AG10803 (cell line): ENCODE measurements at places on chromosomes 16 and 17.

DNA sequence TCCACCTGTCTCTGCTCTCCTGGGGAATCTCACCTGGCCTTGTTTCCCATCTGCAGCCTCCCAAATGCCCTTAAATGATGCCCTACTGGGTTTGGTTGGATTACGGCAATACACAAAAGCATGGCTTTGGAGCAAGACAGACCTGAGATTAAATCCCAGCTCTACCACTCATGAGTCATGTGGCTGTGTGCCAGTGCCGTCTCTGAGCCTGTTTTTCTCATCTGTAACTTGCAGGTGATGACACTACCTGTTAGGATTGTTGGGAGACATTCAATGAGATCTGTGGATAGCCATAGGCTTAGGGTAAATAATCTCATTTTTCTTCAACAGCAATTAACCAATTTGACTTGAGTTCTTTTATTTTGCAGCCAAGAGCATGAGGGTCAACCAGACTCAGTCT lies 240.3 kb downstream of the MAF start:
- DNase-seq: no peak

DNA sequence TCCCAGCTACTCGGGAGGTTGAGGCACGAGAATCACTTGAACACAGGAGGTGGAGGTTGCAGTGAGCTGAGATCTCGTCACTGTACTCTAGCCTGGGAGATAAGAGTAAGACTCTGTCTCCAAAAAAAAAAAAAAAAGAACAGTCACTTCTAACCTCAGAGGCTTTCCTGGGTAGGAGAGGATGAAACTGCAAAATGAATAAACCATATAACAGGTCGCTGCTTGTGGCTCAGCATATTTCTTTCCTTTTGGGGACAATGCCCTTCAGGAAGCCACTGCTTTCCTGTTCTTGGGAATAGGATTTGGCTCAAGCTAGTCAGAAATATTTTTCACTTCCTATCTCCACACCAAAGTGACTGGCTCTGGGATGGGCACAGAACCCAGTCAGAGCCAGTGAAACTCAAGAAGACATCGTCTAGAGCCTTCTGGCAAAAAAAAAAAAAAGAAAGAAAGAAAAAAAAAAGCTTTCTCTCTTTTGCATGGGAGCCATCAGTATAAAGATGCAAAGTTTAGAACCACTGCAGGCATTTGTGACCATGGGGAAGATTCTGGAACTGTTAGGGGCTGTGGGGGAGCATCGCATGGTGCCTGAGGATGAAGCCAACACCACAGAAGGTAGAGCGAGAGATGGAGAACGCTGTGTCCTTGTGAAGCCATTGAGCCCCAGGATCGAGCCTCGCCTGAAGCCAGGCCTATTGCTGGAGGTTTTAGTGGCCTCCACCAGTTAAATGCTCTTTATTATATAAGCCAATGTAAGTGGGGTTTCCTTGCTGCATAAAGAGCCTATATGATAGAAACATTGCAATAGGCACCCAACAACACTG lies 71.8 kb upstream of the MRTFB start:
- DNase-seq: no peak

- DNase-seq: no peak
Observed at GRCh38 chr17:17934806-17935205, 37.4 kb downstream of the TOM1L2 start.

DNA sequence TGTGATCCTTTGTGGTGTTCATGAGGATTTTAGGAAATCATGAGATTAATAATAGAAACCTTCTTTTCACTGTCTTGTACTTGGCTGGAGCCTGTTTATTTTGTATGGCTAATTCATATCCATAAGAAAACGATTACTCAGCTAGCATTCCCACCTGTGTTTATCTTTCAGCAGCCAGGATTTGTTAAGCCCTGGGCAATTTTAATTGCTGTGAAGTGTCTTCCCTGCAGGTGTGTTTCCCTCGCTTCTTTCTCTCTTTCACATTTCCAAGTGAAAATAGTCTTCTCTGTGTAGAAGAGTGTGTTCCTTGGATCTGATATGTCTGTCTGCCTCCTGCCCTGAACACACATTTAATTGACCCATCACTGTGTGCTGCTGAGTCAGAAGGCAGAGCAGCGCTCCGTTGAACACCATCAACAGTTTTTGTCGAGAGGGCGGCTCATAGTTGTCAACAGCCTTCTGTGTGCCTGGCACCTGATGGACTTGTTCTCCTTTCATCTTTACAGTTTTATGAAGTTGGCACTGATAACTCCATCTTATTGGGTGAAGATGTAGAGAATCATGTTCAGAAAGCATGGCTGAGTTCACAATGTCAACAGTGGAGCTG lies 83.2 kb downstream of the SPECC1 start:
- no peak for DNase-seq

GRCh38 chr16:68356249-68356918 lies 45.6 kb downstream of the PRMT7 start:
- no peak for DNase-seq

GRCh38 chr17:75919611-75920010 lies 14.9 kb upstream of the MRPL38 start:
- no peak for DNase-seq

- no peak for DNase-seq
Observed at GRCh38 chr17:80449194-80449929, 27.0 kb downstream of the NPTX1 start.

DNA sequence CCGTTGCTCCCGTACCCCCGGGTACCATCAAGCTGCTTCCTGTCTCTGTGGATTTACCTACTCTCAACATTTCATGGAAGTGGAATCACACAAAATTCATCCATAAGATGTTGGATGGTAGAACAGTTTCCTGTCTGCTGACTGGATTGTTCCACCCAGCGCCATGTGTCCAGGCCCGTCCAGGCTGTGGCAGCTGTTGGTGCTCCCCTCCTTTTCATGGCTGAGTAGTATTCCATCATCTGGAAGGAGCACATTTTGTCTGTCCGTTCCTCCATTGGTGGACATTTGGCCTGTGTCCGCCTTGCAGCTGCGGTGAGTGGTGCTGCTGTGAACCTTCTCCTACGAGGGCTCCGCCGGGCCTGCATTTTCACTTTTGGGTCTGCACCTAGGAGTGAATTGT lies 18.4 kb downstream of the TSC2 start:
- no peak for DNase-seq

DNA sequence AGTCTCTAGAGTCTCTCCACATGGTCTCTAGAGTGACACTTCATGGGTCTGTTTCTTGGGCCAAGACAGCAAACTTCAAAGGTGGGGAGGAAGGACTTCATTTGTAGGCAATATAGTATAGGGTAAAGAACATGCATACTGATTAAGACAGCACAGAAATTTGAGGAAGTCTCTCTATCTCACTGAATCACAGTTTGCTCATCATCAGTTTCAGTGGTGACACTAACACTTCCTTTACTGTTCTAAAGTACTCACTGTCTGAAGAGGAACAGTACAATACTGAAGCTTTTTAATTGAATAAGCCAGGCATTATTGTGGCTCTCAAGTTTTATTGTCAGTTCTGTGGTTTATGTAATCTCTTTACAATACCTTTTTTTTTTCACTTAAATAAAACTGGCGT lies 656.4 kb upstream of the CDH8 start:
- no peak for DNase-seq

GRCh38 chr16:11901091-11901490 lies 14.7 kb downstream of the GSPT1 start:
- peak; percentile 24 for DNase-seq

DNA sequence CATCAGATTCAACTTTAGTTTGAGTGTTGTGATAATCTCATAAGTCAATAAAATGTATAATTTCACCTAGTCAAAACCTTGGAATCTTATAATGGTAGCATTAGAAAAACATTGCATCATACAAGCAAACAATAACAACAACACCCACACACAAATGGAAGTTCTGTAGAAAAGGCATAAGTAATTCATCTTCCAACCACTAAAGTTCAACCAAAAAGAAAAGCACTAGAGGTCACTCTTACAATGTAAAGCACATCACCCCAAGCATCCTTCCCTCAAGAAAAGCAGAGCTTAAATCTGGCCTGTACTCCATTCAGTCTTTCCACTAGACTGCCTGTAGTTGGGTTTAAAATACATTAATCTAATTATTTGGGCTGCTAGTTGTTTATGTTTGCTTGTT lies 1.8 kb downstream of the CNTNAP4 start:
- no peak for DNase-seq

- DNase-seq: peak; percentile 82
Observed at GRCh38 chr16:84839956-84840355, 20.2 kb downstream of the CRISPLD2 start.

DNA sequence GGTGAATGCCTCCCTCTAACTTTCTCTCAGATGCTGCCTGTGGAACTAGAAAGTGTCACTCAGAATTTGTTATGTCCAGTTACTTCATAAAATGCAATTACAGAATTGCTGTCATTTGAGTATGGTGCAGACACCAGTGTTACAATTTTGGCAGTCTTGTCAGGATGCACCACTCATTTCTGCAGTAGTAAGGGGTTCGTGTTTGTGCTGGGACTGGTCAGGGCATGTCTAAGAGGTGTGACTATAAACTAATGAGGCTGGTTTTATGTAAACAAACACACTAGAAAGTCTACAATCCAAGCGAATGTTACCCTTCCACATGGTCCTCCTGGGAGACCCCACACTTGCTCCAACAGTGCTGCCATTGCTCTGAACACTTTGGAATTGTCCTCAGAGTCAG lies 206.2 kb downstream of the ANKFN1 start:
- no peak for DNase-seq

GRCh38 chr16:56294579-56294978 lies 103.3 kb downstream of the GNAO1 start:
- peak; percentile 96 for DNase-seq

GRCh38 chr17:46948544-46948943 lies 25.6 kb downstream of the GOSR2 start:
- no peak for DNase-seq

- peak; percentile 58 for DNase-seq
Observed at GRCh38 chr17:55432358-55433028, 10.9 kb upstream of the MMD start.

- no peak for DNase-seq
Observed at GRCh38 chr16:89191033-89191900, 9.1 kb downstream of the SLC22A31 start.

DNA sequence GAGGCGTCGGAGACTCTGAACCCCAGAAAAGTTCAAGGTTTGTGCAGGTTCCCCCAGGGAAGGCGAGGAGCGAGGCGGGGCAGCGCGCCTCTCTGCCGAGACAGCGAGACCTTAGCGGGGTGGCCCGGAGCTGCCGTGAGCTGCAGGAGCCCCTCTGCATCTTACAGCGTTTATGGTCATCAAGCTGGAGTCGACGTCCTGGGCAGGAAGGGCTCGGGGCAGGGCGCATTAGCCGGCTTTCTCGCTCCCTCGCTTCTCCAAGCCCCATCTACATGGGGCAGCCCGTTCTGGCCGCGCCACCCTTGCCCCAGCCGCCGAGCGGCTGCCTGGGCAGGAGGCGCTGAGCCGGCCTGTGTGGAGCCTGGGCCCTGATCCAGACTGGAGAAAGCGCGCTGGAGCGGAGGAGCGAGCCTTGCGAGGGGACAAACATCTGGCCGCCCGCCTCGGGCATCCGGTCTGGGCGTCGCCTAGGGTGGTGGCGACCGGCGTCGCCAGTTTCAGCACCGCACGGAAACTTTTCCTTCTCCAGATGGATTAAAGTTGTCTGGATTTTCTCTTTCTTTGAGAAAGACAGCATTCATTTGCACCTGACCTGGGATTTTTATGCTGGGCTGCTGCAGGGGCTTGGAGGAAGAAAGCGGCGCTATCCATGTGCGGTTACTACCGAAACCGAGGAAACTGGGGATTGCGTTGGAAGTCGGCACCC lies 750 bp downstream of the TMEM132E start:
- DNase-seq: peak; percentile 7

DNA sequence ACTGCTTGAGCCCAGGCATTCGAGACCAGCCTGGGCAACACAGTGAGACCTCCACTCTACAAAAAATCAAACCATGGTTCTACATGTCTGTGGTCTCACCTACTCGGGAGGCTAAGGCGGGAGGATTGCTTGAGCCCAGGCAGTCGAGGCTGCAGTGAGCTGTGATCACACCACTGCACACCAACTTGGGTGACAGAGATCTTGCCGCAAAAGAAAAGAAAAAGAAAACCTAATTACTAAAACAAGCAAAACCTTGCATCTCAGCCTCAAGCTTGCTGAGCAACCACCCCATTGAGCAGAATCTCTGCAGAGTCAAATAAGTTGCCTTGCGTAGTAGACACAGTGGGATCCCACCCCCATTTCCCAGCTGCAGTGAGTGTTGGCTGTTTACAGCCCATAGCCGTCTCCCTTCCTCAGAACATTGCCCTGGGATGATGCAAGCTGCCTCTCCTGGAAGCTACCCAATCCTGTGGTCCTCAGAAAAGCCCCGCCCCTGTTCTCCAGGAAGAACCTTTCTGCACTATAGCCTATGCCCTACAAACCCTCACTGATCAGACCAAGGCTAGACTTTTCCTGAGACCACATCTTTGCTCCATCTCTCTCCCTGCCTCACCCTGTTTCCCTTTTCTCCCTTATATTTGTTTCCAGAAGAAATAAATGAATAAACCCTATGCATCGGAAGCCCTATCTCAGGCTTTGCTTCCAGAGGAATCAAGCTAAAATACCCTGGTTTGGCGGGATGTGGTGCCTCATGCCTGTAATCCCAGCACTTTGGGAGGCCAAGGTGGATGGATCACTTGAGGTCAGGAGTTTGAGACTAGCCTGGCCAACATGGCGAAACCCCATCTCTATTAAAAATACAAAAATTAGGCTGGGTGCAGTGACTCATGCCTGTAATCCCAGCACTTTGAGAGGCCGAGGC lies 16.7 kb upstream of the ERN2 start:
- DNase-seq: peak; percentile 36

GRCh38 chr17:19939993-19940721 lies 37.5 kb downstream of the AKAP10 start:
- peak; percentile 52 for DNase-seq

DNA sequence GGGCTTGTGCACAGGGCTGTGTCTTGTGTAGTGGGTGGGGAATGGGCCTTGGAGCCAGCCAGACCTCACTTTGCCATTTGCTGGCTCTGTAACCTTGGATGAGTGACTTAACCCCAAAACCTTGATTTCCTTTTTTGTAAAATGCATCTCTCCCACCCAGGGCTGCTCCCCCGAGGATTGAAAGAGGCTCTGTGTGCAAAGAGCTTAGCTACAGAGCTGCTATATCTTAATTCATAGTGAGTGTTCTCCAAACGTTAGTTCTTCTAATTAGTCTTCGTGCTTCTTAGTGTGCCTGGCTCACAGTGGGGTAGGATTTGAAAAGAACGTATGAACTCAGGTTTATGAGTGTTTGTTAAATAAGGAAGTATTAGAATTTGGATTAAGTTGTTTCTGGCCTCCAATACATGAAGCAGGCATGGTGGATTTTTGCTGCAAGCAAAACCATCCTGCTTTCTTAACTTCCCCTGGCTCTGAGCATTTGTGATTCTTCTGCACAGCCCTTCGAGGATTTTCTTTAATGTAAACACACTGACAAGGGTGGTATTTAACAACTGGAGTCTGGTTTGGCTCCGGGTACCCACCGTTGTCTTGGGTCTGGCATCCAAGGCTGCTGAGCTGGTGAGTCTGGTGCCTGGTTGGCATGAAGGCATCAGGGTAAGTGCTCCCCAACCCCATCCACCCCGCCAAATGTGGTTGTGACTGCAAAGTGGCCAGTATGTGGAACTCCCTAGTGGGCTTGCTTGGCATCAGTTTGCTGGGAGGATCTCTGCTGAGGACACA lies 29.7 kb downstream of the KSR1 start:
- no peak for DNase-seq
